NCI-H187 (cell line): ENCODE measurements at places on chromosomes 12 and 14.

- DNase-seq: peak; percentile 31
These were observed 338.3 kb downstream of the EMP1 start for GRCh38 chr12:13534645-13535398.

GRCh38 chr12:19799216-19799615, 359.9 kb downstream of the AEBP2 start:
- no peak for DNase-seq

- no peak for DNase-seq
These were observed 150.1 kb downstream of the PRKCH start for GRCh38 chr14:61471297-61472005.

GRCh38 chr14:94173885-94174603, at the start of gene PPP4R4:
PPP4R4 (plus strand) TSS chr14:94174322; CDS start chr14:94174466, 144 bp downstream.
- peak; percentile 85 for DNase-seq

DNA sequence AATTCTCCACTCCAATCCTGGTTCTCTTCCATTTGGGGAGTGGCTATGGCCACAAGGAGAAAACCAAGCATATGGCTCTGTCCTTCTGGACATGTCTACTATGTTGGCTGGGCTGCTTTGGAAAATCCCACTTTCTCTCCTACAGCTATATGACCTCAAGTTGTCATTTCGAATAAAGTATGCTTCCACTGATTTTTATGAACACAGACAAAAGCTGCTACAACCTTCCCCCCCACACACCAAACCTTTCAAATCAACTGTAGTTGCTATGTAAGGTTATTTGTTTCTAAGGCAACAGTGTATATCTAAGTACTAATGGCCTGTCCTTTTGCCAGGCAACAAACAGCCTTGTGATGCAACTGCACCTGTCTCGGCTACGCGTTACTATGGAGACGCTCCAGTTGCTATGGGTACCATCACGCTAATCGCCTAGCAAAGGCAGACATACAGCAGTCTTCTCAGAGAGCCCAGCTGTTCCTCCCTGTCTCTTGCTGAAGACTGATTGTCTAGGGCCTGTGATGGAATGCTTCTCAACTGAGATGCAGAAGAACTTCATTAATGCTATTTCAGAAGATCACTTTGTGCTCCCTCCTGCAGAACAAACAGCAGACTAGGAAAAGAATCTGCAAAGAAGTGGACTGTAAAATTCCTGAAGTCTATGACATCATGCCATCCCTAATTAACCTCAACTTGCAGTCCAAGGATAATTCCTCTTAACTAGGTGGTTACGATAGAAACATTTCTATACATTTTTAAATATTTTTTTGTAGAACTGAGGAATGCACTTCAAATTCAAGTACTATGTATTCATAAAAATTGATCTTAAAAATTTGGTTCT, 67.6 kb downstream of the FOXN3 start:
- peak; percentile 68 for DNase-seq

DNA sequence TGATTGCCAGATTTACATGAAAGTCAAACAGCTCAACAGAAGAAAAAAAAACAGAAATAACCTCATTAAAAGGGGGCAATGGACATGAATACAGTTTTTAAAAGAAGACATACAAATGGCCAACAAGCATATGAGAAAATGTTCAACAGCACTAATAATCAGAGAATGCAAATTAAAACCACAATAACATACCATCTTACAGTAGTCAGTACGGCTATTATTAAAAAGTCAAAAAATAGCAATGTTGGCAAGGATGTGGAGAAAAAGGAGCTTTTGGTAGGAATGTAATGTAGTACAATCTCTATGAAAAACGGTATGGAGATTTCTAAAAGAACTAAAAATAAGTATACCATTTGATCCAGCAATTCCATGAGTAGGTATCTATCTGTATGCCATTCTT, 272.1 kb downstream of the CEP128 start:
- DNase-seq: no peak

DNA sequence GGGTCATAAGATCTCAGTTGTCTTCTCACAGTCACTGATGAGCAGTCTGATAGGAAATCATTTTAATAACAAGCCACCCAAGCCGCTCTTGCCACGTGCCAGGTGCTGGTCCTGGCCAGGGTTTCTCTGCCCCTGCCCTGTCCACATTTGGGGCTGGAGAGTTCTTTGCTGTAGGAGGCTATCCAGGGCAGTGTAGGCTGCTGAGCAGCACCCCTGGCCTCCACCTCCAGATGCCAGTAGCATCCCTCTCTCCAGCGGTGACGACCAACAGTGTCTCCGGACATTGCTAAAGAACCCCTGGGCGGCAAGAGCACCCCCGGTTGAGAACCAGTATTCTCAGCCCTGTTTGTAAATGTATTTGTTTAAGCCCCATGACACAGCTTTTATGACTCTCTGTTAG, 243.7 kb downstream of the GLT1D1 start:
- no peak for DNase-seq

DNA sequence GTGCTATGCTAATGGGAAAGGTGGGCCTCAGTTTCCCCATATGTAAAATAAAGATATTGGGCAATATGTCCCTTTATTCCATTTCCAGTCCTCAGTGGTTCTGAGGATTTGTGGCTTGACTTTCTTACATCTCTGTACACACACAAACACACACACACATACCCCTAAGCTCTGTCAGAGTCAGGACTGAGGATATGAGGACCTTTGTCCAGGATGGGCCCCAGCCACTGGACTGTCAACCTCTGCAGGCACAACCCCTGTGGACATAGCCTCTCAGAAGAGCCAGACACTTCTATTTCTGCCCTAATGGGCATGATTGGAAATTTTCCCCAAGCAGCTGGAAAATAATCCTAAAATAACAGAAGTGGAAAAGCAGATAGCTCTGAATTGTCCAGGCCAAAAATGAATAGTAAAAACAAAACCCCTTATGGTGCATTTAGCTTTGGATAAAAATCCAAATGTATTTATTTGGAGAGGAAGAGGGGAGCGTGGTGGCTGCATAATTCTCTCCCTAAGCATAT, 50.2 kb downstream of the RIN3 start:
- DNase-seq: no peak

- DNase-seq: no peak
These were observed 5.8 kb downstream of the ASB2 start for GRCh38 chr14:93970585-93970964.

GRCh38 chr14:85824526-85824925, 294.6 kb downstream of the FLRT2 start:
- peak; percentile 67 for DNase-seq

DNA sequence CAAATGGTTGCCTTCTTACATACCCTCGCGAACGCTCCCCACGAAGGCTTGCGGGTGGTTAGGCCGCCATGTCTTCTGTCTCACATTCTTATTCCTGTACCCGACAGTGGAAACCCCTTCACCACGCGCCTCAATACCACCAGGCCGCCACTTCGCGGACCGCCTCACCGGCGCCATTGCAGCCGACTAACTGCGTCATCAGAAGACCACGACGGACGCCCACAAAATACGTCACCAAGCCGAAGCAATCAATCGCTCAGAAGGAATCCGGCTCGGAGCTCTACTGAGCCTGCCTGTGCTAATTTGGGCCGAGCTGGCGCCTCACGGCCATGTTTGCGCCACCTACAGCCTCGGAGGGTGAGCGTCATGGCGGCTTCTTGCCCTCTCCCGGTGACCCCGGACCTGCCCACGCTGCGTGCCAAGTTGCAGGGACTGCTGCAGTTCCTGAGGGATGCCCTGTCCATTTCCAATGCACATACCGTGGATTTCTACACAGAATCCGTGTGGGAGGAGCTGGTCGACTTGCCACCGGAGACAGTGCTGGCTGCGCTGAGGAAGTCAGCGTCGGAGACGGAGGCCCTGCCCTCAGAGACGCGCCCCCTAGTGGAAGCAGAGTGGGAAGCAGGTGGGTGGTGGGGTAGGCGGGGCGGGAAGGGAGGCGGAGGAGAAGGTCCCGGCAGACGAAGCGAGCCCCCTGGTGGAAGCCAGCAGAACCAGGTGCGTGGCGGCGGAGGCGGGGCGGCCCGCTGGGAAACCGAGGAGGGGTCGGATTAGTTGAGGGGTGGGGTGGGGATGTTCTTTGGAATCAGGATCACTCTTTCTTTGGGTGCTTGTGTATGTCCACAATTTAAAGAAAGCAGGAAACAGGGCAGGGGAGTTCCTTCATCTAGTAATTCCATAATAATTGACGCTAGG, at the start of the genes CCDC59 and METTL25:
TSS of gene CCDC59 (minus strand) at position 188 of the 915 bp plus-strand sequence. CDS start at position 177, 11 bp downstream.
TSS of gene METTL25 (plus strand) at position 330 of the 915 bp plus-strand sequence. CDS start at position 367, 37 bp downstream.
- DNase-seq: peak; percentile 94

DNA sequence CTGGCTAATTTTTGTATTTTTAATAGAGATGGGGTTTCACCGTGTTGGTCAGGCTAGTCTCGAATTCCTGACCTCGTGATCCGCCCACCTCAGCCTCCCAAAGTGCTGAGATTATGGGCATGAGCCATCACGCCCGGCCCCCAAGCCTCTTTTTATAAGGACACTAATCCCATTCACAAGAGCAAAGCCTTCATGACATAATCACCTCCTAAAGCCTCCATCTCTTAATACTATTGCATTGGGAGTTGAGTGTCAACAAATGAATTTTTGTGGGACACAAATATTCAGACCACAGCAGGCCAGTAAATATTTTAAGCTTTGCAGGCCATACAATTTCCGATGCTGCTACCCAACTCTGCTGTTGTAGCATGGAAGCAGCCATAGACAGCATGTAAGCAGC, 10.9 kb downstream of the RNF212B start:
- no peak for DNase-seq

DNA sequence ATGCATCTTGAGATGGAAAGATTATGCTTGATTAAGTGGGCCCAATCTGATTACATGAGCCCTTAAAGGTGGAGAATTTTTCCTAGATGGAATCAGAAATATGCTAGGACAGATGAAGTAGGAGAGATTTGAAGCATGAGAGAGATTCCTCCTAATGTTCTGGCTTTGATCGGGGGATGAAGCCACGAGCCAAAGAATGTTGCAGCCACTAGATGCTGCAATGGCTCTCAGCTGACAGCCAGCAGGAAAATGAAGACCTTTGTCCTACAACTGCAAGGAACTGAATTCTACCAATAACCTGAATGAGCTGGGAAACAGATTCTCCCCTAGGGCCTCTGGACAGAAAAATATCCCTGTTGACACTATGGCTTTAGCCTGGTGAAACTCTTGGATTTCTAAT, 82.6 kb upstream of the ATP2B1 start:
- no peak for DNase-seq

DNA sequence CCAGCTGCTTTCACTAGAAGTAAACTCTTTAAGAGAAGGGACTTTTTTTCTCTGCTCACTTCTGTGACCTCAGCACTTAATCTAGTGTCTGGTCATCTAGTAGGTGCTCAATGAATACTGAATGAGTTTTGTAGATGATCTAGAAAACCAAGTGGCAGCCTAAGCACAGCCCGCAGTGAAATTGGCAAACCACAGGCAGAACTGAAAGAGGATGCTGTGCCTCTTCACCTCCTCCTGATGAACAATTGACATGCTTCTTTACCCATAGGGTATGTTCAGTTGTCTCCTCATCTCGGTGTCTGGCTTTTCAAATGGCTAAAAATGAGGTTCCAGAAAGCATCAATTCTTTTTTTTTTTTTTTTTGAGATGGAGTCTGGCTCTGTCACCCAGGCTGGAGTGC, 399.5 kb downstream of the RMST start:
- DNase-seq: no peak

DNA sequence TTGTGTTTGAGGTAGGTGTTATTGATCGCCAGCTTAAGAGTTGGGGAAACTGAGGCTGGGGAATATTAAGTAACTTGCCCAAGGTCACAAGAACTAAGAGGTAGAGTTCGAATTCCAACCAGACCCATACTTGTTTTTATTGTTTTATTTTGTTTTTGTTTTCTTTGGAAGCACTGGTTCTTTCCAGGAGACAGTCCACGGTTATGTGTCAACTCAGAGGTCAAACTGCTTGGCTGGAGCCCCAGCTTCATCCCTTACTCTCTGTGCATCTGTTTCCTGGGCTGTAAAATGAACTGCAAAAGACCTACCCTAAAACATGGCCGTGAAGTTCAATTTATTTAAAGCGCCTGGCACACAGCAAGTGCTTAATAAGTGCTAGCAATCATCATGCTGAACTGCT, 74.4 kb upstream of the MAP1LC3B2 start:
- no peak for DNase-seq

- DNase-seq: no peak
These were observed 53.9 kb downstream of the ANAPC7 start for GRCh38 chr12:110349514-110350151.

GRCh38 chr14:91415794-91416743, 1.6 kb downstream of the CCDC88C start:
- DNase-seq: peak; percentile 31

GRCh38 chr14:72790887-72791566, 102.9 kb downstream of the DPF3 start:
- DNase-seq: no peak

- DNase-seq: no peak
These were observed 12.6 kb downstream of the WSCD2 start for GRCh38 chr12:108141600-108142130.
